T1000 (cell line): ENCODE measurements at places on chromosomes 3 and 15.

GRCh38 chr3:172471903-172472302 is 23.6 kb upstream of the GHSR start:
- no peak for DNase-seq

- no peak for DNase-seq
Observed at GRCh38 chr3:49902511-49903345, 945 bp downstream of the MST1R start.

DNA sequence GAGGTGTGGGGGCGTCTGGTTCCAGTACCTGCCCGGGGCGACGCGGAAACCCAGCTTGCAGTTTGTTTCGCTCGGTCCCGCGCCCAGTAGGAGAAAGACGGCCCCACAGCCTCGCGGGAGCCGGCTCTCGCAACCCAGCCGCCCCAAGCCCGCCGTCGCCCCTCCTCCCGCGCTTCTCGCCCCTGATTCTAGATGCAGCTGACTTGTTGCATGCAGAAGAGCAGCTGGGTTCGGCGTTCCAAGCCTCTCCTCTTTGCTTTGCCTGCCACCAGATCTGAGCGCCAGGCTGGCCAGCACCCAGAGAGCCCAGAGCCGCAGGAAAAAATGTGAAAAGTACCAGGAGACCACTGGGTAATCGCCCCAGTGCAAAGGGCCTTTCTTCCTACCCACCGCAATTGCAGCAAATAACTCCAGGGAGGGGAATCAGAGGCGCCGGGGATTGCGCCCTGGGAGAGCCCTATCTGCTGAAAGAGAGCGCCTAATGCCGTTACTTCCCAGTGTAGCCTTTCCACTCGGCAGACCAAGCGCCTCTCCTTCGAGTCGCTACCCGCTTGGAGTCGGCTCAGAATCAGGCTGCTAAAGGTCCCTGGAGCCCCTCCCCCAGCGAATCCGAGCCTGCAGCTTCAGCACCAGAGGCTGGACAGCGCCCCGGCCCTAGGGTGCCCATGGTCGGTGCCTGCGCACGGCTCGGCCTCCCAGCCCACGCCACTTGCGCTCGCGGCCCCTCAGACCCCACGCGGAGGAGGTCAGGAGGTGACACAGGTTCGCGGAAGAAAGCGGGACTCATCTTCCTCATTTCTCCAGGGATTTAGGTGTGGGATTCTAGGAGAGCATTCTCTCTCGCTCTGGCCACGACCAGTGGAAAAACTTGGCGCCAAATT is 15.7 kb upstream of the AEN start:
- DNase-seq, result no peak

- DNase-seq, result no peak
Observed at GRCh38 chr3:13025778-13026518, 47.3 kb downstream of the IQSEC1 start.

GRCh38 chr15:83978588-83978987 is 257.0 kb upstream of the GOLGA6L4 start:
- no peak for DNase-seq

DNA sequence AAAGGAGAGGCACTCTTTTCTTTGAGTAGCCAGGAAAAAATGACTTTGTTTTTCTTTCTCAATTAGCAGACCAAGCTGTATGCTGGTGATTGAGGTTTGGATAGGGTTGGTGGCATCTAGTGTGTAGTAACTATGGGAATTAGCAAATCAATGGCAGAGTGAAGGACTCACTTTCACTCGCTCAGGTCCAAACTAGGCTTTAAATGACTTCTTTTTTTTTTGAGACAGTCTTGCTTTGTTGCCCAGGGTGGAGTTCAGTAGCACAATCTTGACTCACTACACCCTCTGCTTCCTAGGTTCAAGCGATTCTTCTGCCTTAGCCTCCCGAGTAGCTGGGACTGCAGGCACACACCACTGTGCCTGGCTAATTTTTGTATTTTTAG is 35.9 kb downstream of the PRKCI start:
- DNase-seq, result no peak

DNA sequence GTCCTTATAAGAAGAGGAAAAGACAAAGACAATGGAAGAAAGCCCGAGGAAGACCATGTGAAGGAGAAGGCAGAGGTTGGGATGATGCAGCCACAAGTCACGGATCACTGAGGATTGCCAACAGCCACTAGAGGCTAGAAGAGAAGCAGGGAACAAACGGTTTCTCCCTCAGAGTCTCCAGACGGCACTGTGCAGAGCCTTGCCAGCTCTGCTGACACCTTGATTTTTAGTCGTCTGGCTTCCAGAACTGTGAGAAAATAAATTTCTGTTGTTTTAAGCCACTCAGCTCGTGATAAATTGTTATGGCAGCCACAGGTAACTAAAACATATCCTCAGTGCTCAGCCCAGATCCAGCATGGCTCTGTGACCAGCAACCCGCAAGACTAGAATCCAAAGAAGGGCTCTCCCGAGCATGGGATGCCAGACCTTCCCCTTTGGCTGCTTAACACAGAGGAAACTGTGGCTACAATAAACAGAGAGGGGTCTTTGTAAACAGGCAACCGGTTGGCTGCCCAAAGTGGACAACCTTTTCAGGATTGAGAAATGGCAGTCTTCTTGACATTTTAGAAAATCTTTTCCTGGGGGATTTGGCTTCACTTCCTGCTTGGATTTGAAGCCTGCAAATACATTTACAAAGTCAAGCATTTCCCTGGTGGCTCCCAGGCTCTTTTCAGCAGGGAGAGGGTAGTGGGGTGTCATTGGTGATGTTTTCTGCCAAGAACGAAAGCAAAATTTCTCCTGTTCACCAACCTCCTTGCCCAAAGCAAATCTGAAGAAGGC is 88.7 kb upstream of the ADPGK start:
- no peak for DNase-seq
